Memory B cell (primary cell): ENCODE measurements at places on chromosomes 7 and 10.

DNA sequence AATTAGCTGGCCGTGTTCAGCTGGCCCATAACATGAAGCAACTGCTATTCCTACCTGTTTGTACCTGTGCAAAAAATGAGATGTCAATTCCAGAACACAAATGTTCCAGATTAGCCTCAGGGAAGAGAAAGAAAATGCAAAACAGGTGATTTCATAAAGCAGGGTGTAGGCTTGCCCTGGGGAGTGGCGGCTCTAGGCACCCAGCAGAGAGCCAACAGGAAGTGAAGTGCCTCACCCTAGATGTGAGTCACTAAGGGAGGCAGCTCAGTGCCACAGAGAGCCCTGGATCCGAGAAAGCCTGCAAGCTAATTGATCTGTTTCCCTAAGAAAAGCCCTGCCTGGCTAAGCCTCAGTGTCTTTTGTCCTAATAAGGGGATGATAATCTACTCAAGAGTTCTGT is 240.0 kb downstream of the ARHGAP21 start:
- DNase-seq = no peak

DNA sequence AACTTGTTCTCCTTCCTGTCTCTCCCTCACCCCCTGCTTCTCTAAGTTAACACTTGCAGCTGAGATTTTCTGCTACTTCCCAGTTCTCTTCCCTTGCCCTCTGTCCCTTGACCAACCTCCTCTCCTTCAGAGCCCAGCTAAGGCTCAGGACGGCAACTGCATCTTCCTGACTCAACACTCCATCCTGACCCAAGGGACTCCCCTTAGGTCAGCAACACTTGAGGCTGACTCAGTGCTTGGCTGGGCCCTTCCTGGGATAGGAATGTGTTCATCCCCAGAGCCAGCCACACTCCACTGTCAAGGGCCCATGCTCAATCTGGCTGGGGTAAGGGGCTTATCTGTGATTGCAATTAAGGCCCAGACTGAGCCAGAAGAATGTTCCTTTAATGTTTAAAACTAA is 3.4 kb downstream of the CALHM2 start:
- DNase-seq = no peak

DNA sequence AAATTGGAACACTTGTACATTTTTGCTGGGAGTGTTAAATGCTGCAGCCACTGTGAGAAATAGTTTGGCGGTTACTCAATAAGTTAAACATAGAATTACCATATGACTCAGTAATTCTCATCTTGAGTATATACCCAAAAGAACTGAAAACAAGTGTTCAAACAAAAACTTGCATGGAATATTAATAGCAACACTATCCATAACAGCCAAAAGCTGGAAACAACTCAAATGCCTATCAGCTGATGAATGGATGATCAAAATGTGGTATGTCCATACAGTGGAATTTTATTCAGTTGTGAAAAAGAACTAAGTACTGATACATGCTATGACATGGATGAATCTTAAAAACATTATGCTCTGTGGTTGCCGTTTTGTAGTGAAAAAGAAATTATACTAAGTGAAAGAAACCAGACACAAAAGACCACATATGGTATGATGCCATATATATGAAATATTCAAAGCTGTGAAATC is 63.0 kb upstream of the SP4 start:
- no peak for DNase-seq

- DNase-seq = no peak
Measured at GRCh38 chr7:102285540-102286236, 980 bp upstream of the SH2B2 start.

DNA sequence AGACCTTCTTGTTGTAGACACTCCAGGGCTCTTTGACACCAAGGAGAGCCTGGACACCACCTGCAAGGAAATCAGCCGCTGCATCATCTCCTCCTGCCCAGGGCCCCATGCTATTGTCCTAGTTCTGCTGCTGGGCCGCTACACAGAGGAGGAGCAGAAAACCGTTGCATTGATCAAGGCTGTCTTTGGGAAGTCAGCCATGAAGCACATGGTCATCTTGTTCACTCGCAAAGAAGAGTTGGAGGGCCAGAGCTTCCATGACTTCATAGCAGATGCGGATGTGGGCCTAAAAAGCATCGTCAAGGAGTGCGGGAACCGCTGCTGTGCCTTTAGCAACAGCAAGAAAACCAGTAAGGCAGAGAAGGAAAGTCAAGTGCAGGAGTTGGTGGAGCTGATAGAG is 5.5 kb downstream of the GIMAP7 start:
- DNase-seq = no peak

GRCh38 chr7:22124941-22125340 is 179.2 kb upstream of the CDCA7L start:
- no peak for DNase-seq

DNA sequence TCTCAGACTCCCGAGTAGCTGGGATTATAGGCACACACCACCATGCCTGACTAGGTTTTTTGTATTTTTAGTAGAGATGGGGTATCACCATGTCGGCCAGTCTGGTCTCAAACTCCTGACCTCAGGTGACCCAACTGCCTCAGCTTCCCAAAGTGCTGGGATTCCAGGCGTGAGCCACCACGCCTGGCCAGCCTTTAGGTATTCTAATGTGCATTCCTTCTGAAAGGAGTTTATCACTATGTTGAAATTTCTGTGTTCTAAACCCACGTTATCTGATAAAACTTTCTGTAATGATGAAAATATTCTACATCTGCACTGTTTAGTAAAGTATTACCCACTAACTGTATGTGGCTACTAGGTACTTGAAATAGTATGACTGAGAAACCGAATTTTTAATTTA is 110.6 kb upstream of the IMMP2L start:
- no peak for DNase-seq

GRCh38 chr7:18552943-18553604 is 57.5 kb downstream of the HDAC9 start:
- no peak for DNase-seq

DNA sequence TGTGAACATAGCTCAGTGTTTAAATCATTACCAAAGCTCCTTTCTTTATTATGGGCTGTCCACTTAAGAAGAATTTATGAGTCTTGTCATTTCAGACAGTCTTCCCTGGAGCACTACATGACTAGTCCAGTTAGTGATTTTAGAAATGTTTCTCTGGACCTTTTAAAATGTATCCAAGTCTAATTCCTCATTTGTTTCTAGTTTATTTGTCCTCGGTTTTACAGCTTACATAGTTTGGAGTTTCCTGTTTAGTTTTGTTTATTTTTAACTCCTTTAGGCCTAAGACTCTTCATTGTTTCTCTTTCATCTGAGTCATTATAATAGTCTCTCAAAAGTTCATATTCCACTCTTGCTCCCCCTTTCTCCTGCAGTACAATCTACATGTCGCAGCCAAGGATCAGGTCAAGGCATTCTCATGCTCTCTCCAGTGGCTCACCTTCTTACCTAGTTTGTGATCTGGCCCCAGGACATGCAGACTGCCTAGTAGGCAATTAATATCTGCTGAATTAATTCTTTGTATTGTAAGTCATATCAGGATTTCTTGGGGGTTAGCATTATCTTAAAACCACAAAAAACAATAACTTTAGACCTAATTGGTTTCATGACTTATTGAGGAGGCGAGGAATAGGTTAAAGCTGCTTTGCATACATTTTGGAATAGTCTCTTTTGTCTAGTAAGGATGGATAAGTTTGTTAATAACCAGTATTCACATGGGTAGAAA is 93.8 kb downstream of the MAPK8 start:
- DNase-seq = no peak
